Chondrocyte (in vitro differentiated cells): ENCODE measurements at places on chromosomes 11 and 22.
A peak's percentile ranks its signal among the peaks of the same experiment; 100 is the strongest.

GRCh38 chr11:11588243-11588642 lies 33.6 kb downstream of the GALNT18 start:
- DNase-seq: no peak

DNA sequence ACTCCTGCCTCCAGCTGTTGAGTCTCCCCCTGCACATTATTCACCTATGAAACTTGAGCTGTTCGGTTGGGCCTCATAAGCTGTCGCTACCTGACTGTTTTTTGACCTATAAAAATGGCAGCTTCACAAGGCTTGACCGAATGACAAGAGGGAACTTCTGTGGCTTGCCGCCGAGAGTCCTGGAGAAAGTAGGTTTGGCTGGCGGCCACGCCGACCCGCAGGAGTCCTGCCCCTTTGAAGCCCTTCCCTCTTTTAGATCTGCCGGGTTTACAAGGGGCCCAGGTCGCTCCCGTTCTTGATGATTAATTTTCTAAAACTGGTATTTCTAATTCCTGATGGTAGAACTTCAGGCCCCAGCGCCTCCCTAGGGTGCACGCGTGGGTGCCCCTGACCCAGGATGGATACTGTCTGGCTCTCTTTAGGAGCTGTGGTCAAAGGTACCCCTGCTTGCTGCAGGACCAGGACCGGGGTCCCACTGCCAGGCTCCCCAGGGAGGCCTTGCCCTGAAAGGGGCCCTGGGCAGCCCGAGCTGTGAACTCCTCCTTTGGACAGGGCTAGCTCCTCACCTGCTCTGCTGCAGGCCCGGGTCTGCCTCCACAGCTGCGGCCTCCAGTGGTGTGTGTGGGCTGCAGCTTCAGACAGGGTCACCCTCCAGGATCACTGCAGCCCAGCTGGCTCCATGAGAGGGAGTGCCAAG lies 171.8 kb downstream of the CTTN start:
- DNase-seq: peak; percentile 61

DNA sequence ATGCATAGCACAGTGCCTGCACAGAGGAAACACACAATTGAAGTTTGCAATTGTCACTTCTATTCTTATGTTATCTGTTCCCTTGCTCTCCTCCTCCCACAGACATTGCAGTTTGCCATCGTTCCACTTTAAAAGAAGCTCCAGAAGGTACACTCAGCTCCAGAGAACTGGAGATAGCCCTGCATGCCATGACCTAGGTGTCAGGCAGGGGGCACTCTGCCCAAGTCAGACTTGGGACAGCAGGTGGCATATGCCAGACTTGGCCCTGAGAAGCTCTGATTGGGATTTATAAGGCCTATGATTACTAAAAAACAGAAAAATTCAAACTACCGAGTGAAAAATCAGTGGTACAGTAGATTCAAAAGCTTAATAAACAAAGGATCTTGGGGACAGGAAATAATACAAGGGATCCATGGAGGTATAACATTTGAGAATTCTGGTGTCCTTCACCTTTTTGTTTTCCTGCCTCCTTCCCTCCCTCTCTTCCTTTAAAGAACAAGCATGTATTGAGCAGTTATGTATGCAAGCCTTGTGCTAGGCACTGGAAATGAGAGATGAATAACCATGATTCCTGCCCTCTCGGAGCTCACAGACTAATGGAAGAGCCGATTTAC lies 40.0 kb downstream of the TENM4 start:
- no peak for DNase-seq

DNA sequence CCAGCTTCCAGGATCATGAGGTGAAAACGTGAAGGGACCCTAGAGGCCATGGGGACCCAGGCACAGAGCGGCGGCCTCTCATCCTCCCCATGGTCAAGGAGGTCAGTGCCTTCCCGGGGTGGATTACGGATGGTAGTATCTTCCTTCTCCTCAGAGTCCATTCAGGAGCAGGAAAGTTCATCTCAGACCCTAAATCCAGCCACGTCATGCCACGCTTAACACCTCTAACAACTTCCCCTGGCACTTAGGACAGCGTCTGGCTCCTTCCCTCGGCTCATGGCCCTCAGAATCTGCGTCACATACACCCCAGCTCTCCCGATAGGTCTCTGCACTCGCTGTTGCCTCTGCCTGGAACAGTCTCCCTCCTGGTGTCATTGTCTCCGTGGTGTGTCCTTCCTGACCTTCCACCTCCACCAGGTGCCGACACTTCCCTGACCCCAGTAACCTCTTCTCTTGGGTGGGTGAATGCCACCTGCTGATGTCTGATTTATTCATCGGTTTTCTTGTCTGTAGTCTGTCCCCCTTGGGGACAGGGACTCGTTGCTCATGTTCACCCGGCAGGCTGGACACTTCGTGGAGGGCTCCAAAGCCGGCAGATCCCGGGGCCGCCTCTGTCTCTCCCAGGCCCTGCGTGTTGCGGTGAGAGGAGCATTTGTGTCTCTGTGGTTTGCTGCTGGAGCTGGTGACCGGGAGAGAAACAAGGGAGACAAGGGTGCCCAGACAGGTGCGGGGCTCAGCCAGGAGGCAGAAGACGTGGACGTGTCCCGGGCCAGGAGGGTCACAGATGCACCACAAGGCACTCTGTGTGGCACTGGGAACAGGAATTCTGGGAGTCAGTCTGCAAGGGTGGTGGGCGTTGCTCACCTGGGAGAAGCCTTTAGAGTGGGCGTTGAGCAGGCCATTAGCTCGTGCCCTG lies 1.4 kb downstream of the MYEOV start:
- no peak for DNase-seq

GRCh38 chr22:46067159-46068111 lies 82.9 kb upstream of the PPARA start:
- DNase-seq: no peak

GRCh38 chr11:45182902-45183301 lies 36.5 kb downstream of the PRDM11 start:
- DNase-seq: no peak

DNA sequence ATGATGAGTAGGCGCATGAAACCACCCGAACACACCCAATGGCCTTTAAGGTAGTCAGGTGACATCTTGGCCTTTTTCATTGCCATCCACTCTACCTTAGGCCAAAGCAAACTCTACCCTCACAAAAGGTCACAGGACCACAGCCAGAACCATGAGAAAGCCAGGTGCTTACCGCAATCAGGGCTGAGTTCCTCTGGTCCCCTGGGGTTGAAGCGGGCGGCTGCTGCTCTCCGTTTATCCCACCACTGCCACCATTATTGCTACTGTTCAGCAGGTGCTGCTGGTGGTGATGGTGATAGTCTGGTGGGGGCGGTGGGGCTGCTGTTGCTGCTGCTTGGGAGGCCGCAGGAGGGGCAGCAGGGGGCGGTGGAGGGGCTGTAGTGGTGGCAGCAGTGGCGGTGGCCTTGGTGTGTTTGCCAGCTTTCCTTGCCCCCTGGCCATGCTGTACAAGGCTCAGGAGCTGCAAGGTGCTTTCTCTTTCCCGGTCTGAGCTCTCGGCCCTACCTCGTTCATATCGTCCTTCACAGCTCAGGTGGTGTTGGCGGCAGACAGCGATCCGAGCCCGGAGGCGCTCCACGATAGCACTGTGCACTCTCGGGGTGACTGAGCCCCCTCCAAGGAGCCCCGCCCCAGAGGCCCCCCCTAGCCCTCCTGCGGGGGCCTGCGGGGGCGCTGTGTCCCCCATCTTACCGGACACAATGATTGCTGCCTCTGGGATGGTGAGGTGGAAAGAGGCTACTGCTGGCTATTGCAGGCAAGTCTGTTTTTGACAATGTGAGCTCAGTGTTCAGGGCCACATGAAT lies 1.6 kb downstream of the MAML2 start:
- no peak for DNase-seq
